Stimulated activated CD8-positive, alpha-beta memory T cell treated with anti-CD3 and anti-CD28 coated beads, Interleukin-12 subunit alpha, Interleukin-12 subunit beta, amount 100 ng/mL, for 1 hour (primary cell): ENCODE measurements at places on chromosomes 6 and 20.

DNA sequence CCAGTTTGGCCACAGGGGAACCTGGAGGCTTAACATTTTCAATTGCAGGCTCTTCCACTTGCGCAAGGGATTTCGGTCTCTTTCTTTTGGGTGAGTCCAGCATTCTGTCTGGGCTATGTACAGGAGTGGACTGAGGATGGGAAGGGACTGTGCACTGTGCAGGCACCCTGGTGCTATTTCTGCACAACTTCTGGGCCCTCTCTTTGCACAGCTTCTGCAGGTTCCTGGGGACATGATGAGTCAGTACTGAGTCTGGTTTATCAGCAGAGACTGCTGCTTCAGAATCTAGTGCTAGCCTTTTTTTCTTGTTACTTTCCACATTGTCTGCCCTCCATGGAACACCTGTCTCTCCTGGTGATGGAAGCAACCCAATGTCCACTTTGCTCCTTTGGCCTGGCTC, 78.5 kb upstream of the ASF1A start:
- no peak for DNase-seq

- DNase-seq = no peak
Measured at GRCh38 chr6:119466226-119466625, 116.7 kb upstream of the MAN1A1 start.

- no peak for DNase-seq
Measured at GRCh38 chr6:90088009-90088408, 193.7 kb downstream of the GJA10 start.

DNA sequence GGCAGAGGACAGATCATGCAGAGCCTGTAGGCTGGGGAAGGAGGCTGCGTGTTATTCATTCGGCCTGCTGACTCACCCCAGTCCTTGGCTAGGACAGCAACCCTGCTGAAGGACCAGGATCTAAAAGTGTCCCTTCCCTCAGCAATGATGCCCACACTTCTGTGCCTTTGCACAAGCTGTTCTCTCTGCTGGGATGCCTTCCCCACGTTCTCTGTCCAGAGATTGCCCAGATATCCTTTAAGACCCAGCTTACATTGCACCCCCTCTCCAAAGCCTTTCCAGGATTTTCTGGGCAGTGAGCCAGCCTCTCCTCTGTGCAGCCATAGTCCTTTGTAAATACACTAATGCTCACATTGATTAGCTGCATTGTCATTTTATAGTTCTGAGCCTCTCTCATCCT, 99.3 kb upstream of the CHD6 start:
- DNase-seq = no peak

DNA sequence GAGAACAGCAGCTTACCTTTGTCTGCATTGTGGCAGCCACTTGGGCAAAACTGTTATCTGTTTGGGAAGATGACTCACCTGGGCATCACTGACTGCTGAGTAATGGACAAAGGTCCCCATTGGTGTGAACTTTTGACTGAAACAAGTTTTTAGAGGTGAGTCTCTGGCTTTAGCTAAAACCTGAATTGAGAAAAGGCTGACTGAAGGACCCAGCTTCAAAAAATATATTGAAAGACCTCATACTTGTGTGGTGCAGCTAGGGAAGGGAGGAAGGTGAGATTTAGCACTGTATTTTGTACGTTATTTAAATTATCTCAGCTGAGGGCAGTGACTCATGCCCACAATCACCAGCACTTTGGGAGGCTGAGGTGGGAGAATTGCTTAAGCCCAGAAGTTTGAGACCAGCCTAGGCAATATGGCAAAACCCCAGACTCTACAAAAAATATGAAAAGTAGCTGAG, 4.5 kb upstream of the CITED2 start:
- DNase-seq = no peak

GRCh38 chr6:29602564-29603361, 17.8 kb downstream of the OR2H2 start:
- DNase-seq = no peak

GRCh38 chr20:64164123-64164836, at the start of gene MYT1:
Gene MYT1, plus strand, starts transcription at chr20:64164452. Its CDS starts 34,410 bp downstream, at chr20:64198862.
- no peak for DNase-seq

DNA sequence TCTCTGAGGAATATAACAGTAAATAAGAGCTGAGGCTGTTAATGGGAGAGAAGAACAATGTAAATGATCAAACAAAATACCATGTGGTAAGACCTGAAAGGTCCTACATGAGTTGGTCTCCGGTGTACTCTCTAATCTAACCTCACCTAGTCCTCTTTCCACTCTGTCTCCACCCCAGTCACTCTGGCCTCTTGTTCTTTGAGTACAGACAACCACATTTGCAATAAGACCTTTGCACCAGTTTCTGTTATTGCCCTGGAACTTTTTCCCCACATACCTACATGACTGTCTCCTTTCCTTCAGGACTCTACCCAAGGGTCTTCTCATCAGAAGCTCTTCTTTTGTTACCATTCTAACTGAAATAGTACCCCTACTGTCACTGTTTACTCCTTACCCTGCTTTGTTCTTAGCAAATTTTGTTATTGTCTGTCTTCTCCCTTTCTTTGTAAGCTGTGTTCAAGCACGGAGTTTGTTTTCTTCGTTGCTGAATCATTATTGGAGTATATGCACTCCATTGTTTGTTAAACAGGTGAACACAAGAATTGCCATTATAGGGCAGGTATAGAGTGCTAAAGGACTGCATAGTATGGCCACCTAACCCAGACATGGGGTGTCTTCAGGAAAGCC, 37.3 kb downstream of the MAPK14 start:
- DNase-seq = no peak

- no peak for DNase-seq
Measured at GRCh38 chr6:121963826-121964225, 435.6 kb upstream of the HSF2 start.

GRCh38 chr20:20665606-20666332, 46.7 kb downstream of the RALGAPA2 start:
- no peak for DNase-seq

DNA sequence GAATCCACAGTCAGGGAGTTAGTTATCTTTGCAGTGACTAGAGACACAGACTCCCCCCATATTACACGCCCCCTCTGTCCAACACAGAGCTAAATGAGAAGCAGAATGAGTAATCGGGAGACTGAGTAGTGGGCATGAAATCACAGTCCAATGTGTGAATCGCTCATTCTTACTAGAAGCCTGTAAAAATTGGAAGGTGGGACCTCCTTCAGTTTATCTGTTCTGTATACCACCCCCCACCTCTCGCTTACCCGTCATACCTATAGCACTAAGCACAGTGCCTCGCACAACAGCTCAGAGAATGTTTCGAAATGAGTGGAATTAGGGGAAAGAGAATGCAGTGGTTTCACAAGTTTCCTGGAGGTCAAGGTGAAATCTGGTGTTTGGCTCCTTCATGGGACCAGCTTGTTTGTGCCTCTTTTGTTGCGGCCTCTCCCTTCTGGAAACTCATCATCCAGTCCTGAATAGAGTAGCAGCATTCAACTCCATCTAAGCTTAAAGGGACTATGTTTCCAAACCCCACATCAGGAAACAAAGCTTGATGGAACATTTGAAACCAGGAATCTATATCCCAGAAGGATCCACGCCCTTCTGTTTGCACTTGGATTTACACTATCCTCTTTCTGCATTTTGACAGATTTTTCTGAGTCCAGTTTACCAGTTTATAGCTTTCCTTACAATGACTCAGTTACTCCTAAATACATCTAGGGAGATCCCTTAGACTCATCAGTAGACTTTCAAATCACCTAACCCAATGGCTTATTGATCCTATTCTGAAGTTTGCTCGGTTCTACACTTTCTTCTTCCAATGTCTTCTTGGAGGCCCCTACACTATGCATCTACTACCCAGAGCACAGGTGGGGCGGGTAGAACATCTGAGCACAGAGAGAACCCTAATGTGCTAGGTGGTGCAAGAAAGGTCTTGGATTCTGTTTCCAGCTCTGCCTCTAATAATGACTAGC, 59.2 kb upstream of the PIM1 start:
- DNase-seq = no peak

DNA sequence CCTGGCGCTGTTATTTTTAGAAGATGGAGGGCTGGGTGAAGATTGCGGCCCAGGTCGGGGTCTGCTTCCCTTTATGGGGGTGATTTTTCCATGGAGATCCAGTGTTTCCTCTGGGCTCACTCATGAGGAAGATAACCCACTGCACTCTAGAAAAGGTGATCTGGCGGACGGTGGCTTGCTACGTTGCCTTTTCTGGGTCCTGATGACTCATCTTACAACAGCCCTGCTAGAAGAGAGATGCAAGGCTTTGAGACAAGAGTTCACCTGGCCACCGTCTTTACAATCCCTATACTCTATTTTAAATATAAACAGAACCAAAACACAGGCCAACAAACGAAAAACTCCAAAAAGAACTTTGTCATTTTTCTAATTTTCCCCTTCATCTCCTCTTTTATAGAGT, 182.1 kb upstream of the EXOC2 start:
- no peak for DNase-seq

- DNase-seq = no peak
Measured at GRCh38 chr6:74362391-74362790, 666.4 kb downstream of the CD109 start.

- no peak for DNase-seq
Measured at GRCh38 chr20:21102603-21103311, 3.4 kb downstream of the LINC00237 start.

- DNase-seq = no peak
Measured at GRCh38 chr6:161748535-161749416, 474.9 kb upstream of the AGPAT4 start.

DNA sequence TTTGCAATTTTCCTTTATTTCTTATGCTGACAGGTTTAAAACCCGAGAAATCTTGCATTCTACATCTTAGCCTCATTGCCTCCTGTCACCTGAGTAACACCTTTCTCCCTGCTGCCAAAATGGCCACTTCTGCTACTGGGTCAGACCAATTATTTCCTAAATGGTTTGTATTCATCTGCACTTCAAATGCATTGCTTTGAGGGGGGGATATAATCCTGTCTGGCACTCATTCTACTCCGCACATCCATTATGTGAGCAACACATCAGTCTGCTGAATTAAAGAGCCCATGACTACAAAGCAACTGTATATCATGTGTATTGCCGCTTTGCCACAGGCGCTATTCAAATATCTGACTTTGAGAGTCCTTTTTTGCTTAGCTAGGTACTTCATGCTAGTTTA, 141.6 kb upstream of the TSHZ2 start:
- DNase-seq = no peak

- DNase-seq = no peak
Measured at GRCh38 chr20:22055981-22056380, 350.5 kb downstream of the PAX1 start.

DNA sequence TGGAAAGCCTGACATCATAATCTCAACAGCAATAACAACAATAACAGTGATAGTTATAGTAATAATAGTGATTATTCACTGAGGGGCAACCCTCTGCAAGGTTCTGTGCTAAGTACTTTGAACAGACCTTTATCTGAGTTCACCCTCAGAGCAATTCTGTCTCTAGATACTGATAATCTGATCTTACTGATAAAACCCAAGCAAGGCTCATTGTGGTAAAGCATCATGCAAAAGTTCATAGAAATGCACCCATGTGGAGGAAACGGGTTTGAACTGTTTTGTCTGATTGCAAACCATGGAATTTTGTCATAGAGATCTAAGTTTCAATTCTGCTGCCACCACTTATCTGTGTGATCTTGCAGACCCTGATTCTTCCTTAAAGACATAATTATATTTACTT, 1.3 kb upstream of the KIAA0408 start:
- DNase-seq = no peak

GRCh38 chr6:158591134-158591809, 31.4 kb downstream of the TMEM181 start:
- DNase-seq = no peak

DNA sequence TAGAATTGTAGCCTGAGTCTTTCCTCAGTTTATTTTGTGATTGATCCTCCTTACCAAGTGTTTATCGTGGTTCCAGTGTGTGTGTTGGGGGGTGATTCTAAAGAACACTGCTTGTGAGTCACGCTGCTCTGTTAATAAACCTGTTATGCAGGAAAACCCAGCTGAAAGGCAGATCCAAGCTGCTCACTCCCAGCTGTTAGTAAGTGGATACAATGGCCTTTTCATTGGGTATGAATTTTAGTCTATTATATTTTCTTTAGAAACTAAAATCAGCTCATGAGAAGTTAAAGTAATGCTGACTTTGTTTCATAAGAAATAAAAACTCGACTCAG, 12.2 kb upstream of the DSTN start:
- DNase-seq = no peak

- no peak for DNase-seq
Measured at GRCh38 chr6:14511061-14511586, 393.6 kb downstream of the CD83 start.

DNA sequence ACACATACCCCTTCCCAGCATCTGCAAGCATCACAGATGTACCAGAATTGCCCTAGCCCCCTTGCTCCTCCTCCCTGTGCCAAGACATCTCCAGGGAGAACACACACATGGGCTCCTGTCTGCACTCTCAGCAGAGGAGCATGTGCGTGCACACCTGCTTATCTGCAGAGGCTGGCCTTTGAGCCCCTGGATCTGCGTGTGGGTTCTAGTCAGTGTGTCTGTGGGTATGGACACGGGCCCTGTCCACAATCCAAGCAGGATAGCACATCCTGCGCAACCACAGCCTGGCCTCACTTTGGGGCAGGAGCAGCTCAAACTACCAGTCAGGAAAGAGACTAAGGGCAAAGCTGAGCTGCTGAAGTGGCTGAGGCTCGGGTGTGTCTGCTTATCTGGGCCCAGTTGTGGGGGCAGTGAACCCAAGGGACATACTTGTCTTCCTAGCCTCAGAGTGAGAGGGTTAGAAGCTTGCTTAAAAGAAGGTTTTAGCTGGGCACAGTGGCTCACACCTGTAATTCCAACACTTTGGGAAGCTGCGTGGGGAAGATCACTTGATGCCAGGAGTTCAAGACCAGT, 41.0 kb downstream of the HM13 start:
- DNase-seq = no peak

- no peak for DNase-seq
Measured at GRCh38 chr6:89597372-89597771, 41.2 kb downstream of the LYRM2 start.

DNA sequence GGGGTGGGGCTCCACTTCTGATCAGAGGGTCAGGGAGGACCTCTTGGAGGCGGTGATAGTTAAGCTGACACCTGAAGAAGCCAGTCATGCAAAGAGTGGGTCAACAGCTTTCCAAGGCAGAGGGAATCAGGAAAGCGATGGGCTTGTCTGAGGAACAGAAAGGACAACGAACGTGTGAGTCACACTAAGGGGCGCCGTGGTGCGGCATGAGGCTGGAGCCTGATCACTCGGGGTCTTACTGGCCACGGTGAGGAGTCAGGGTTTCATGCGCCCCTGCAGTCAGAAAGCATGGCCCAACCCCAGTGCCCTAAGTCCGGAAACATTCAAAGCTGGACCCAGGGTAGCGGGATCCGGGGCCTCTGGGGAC, 50.6 kb upstream of the SLC32A1 start:
- no peak for DNase-seq
